ENCODE measurements at places on chromosomes 6 and 20. TPM values are rescaled to one million over a fixed set of nuclear protein-coding genes. Genes with fewer than 3 reads are reported as not detected.

- no peak for DNase-seq
Observed at GRCh38 chr20:37856932-37857660, 45.8 kb upstream of the VSTM2L start.

LST1 gene
- polyA plus RNA-seq = 9.2 TPM

DNA sequence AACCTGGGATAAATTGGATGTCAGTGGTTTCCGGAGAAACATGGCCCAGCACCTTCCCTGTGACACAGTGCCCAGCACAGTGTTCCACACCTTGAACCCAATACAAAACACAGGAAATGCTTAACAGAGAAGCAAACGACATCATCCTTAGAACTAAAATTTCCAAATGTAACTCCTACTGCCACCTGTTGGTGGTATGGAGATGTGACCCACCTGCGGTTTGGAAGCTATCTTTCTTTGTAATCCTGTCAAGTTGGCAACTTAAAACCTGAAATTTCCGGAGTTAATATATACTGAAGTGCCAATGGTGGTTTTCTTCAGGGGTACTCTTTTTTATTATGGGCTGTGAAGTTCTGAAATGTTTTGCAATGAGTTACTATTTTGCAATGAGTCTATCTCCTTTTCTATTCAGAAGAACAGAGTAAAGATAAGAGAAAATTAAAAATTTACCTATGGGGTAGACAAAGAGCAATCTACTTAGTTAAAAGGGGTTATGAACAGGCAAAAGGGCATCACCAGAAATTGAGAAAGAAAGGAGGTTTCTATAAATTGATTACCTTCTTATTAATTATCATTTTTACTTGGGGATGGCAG is 658.8 kb downstream of the PTPRT start:
- peak; percentile 23 for DNase-seq

DNA sequence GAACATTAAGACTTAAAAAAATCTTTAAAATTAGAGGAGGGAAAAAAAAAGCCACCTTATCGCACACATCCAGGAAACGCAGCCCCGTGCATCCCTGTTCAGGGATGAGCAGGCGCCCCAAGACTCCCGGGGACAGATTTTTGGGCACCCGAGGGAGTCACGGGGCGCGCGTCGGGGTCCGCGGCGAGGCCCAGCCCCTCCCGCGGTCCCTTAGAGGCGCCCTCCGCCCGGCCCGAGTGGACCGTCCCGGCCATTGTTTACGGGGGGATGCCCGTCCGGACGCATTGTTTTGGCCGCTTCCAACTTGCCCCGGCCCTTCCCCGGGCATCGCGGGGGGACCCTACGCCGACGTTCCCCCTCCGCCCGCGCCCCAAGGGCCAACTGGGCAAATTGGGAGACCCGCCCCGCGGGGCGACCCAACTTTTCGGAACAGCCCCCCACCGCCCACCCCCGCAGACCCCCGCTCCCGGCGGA is 610 bp downstream of the ZNF217 start:
- DNase-seq = no peak

GRCh38 chr6:158408552-158409130 is 96.4 kb downstream of the TULP4 start:
- peak; percentile 77 for DNase-seq

- no peak for DNase-seq
Observed at GRCh38 chr6:148768646-148769270, 21.9 kb downstream of the UST start.

GRCh38 chr6:155473741-155474140 is 18.1 kb upstream of the NOX3 start:
- DNase-seq = no peak

BPIFB1 gene
- polyA plus RNA-seq = not detected
